NCI-H1694 (cell line): ENCODE measurements at places on chromosomes 1 and 21.

DNA sequence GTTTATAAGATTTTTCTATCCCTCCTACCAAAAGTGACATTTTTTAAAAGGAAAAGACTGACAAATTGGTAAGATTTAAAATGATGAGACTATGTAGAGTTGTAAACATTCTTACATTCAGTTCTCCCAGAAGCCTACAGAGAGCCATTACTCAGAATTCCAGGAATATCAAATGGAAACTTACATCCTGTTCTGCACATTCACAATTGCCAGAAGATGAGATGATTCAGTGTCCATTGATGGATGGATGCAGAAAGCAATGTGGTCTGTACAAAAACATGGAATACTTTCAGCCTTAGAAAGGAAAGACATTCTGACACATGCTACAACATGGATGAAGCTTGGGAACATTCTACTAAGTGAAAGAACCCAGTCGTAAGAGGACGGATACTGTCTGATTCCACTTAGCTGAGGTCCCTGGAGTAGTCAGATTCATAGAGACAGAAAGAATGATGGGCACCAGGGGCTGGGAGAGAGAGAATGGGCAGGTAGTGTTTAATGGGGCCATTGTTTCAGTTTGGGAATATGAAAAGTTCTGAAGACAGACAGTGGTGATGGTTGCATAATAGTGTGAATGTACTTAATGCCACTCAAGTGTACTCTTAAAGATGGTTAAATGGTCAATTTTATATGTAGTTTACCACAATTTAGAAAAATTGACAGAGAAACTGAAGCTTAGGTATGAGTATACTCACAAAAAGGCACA lies 16.6 kb downstream of the MX1 start:
- no peak for DNase-seq

DNA sequence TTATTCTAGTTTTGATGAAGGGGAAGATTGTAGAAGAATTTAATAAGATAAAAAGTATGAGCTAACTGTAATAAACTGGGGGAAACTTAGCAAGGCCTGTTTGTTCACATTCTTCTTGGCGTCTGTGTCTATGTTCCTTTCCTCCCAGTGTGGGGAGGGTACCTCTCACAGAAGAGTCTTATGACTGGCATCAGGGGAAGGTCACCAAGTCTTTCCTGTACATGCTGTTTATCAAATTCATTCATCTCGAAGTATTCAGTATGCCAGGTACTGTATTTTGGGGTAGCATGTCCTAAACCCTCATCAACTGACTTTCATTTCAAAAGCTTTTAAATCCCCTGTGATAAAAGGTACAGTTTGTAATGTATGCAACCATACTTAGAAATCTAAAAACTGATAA lies 78.4 kb downstream of the HS2ST1 start:
- no peak for DNase-seq

GRCh38 chr1:63774617-63775417 lies 1.0 kb downstream of the ROR1 start:
- DNase-seq, result no peak

- no peak for DNase-seq
These were observed 35.8 kb downstream of the FMO3 start for GRCh38 chr1:171126504-171126903.

GRCh38 chr1:3471356-3472087 lies 17.1 kb downstream of the ARHGEF16 start:
- DNase-seq, result no peak

- DNase-seq, result peak; percentile 31
These were observed 10.2 kb downstream of the C1orf216 start for GRCh38 chr1:35708441-35708921.

GRCh38 chr1:161121042-161121650 lies 3.2 kb downstream of the NIT1 start:
- DNase-seq, result no peak

GRCh38 chr1:23570001-23570691 lies 10.8 kb upstream of the ID3 start:
- DNase-seq, result no peak

DNA sequence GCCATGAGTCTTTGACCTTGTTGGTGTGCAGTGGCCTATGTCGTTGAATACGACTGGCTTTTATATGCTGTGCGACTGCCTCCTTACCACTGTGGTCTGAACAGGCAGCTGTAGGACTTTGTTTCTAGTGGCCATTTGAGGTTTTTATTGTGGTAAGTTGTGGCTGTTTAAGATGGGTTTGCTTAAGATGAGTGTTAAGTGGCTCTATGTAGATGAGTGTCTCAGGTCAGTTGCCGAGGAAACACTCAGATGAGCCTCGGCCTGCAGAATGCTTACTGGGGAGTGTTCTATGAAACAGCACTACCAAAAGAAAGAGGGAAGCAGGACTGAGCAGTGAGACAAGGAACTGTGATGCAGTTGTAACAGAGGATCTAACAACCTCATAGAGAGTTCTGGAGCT lies 14.9 kb upstream of the CD1C start:
- no peak for DNase-seq

- DNase-seq, result no peak
These were observed 50.5 kb upstream of the PUM1 start for GRCh38 chr1:31116022-31116421.

GRCh38 chr21:26148071-26148839 lies 22.3 kb downstream of the APP start:
- no peak for DNase-seq

DNA sequence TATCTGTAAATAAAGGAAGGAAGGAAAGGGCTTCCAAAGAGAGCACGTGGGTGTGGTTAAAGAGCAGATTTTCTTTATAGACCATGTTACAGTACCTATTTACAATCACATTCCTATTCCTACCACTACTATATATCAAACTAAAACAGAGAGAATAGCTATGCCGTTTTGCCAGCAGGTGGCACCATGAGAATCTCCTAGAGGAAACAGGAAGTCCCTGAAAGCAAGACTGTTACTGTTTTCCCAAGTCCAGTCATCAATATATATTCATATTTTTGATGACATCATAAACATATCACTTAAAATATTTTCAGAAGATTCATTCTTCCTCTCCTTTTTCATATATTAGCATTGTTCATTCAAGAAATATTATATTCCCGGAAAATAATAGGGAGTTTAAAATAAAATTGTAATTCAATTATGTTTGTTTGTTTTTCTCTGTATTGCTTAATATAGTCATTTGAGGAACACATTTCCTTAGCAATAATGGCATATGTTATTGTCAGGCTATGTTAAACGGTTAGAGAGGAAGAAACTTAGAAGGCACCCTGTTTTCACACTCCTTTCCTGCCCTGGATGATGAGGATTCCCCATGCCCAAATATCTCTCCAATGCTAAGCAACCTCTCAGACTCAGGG lies 6.6 kb downstream of the CCDC190 start:
- peak; percentile 76 for DNase-seq

GRCh38 chr1:167435484-167435883 lies 82.8 kb downstream of the CD247 start:
- DNase-seq, result no peak

GRCh38 chr1:92754000-92754718 lies 30.7 kb downstream of the EVI5 start:
- no peak for DNase-seq

DNA sequence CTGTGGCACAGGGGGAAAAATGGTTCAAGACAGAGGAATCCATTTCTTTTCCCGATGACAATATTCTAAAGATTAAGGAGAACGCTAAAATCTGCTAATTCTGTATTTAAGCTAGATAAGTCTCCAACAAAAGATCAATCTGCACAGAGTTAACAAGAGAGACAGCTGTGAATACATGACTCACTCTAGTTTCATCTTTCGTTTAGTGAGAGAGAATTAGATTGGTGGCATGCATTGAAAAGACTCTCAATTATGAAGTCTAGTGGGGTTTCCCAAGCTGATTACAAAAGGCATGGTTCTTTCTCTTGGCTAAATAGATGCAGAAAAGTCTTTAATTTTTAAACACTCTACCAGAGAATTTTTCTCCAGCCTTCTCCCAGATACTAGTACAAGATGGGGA lies 34.4 kb downstream of the CAPN9 start:
- no peak for DNase-seq

- no peak for DNase-seq
These were observed 64.2 kb upstream of the DPH5 start for GRCh38 chr1:101089613-101090338.

DNA sequence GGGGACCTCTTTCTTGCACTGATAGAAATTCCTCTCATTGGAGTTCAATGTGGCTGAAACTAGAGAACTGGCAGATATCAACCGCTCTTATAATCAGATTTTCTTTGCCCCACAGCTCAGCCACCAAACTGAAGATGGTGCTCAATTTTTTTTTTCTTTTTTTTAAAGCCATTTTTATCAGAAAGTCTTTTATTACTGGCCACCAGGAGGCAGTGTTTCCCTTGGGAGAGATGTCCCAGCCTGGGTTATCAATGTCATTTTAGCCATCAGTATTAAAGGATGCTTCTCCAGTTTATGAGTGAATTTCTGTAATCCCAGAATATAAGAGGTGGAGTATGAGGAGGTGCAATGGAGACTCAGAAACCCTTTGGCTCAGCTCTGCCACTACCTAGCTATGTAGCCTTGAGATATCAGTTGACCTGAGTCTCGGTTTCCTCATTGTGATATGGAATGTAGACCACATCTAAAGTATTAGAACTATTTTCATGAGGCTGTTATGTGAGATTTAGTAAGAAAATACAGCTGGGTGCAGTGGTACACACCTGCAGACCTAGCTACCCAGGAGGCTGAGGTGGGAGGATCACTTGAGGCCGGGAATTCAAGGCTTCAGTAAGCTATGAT lies 27.6 kb downstream of the CD244 start:
- DNase-seq, result peak; percentile 25

- no peak for DNase-seq
These were observed 81.0 kb upstream of the NR5A2 start for GRCh38 chr1:199946305-199947155.

- peak; percentile 8 for DNase-seq
These were observed 199.4 kb upstream of the HMCN1 start for GRCh38 chr1:185534801-185535200.

GRCh38 chr21:34811368-34811767 lies 142.6 kb downstream of the CLIC6 start:
- DNase-seq, result no peak

- DNase-seq, result no peak
These were observed 29.6 kb downstream of the CHI3L2 start for GRCh38 chr1:111256988-111257658.

DNA sequence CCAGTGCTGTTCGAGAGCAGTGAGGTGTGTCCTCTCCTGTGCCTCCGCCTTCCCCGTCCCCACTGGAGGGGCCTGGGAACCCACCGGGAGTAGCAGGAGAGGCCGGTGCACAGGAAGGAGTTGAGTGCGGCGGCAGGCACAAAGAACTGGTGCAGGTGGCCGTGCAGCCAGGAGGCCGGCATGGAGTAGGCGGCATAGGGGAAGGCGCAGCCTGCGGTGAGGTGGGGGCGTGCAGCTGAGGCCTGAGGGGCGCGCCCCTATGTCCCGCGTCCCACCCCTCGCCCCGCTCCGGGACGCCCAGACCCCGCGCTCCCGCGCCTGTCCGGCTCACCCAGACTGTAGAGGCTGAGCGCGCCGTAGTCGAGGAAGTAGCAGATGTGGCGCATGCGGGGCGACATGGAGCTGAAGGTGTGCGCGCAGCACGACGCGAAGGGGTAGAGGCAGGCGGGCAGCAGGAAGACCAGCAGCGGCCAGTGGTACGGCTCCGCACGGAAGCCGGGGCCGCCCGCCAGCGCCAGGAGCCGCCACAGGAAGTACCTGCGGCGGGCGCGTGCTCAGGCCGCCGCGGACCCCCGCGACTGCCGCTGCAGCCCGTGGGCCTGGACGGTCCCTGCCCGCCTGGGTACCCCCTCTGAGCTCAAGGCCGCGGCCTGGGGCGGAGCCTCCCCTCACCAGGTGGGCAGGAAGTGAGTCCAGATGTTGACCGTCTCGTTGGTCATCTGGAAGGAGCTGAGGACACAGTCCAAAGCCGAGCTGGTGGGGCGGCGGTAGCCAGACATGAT lies 2.2 kb downstream of the PAQR6 start:
- DNase-seq, result no peak

GRCh38 chr1:225423518-225423855 lies 4.4 kb downstream of the LBR start:
- no peak for DNase-seq

DNA sequence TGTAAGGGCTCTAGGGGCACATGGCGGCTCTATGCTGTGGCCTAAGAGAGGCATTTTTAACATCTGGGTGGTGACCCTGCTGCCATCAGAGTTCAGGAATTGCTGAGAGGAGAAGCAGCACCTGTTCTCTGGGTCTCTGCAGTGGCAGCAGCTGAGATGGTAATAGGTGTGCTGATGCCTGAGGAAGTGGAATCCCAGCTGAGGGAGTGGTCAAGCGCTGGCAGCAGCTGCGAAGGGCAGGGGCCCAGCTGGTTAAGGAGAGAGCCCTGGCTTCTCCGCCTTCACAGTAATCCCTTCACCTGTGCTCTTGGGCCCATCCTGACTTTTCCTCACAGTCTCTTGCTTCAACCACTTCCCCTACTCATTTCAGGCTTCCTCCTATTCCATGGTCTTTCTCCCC lies 39.8 kb downstream of the GJA5 start:
- DNase-seq, result no peak

DNA sequence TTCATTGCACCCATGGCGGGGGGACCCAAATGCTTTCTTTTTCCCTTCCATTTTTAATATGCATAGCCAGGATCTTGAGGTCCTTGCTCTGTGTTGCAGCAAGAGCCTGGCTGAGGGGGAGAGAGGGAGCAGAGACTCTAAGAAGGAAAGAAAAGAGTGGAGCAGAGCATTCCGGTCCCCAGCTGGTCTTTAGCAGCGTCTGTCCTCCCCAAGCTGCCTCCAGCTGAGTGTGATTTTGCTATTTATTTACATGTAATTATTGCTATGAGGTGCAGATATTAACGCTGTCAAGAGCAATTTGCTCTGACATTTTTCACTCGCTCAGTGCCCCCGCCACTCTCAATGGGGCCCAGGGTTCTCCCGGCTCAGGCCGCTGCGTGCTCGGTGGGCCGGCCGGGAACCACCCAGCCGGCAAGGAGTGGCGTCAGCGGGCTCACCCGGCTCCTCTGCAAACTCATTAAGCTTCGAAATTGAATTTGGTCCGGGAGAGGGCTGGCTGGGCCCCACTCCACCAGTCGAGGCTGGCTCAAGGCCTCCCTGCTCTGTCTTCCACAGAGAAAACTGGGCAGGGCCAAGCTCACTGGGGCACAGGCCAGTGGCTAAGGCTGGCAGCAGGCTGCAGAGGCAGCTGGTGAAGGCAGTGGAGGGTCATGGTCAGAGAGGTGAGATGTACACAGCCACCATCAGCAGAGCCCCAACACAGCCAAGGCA lies 93.2 kb downstream of the PAX7 start:
- no peak for DNase-seq

- peak; percentile 23 for DNase-seq
These were observed 28.1 kb downstream of the RABIF start for GRCh38 chr1:202860744-202861419.

- no peak for DNase-seq
These were observed 137.1 kb upstream of the RAB4A start for GRCh38 chr1:229133811-229134210.
